ENCODE measurements at places on chromosomes 4 and X. TPM values are rescaled to one million over a fixed set of nuclear protein-coding genes. Genes with fewer than 3 reads are reported as not detected.

ARHGEF6 gene
- polyA plus RNA-seq: 2.6 TPM

SERPINA7 gene
- polyA plus RNA-seq: not detected

KCNE5 gene
- polyA plus RNA-seq: not detected

RAB39B gene
- polyA plus RNA-seq: 0.61 TPM

UGT2B15 gene
- 16.5 TPM for polyA plus RNA-seq

IL13RA1 gene
- polyA plus RNA-seq: 19.1 TPM

GAGE12F gene
- polyA plus RNA-seq: not detected

FREM3 gene
- polyA plus RNA-seq: not detected

Measured in stomach (tissue), 19 donors.